ENCODE measurements at places on chromosomes 2 and 18. TPM values are rescaled to one million over a fixed set of nuclear protein-coding genes. Genes with fewer than 3 reads are reported as not detected.

Gene DNAH6
- 3.4 TPM for total RNA-seq

Gene RNPEPL1
- 89.3 TPM for total RNA-seq

DNA sequence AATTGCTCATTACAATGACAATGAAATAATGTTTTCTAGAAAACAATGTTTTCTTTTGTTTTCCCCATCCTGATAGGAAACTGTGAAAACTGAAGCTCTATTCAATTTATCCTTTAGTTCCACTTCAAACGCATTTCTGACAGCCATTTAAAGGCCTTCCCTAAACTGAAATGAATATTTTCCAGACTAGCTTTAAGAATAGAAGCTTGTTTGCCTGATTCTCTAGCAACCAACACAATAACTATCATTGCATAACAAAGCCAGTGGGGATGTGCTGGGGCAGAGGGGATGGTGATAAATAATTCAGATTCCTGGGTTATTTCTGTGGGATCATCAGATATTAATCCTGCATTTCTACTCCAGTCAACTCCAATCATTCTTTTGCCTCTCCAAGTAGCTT is 427.1 kb downstream of the RND3 start:
- no peak overlapping the region for H3K4me3 ChIP-seq
- no peaks in the 10 kb centered on the region for H3K36me3 ChIP-seq
- DNase-seq: no peak
- H3K27ac ChIP-seq: no peak overlapping the region
- H3K27me3 ChIP-seq: no peaks in the 10 kb centered on the region

DNA sequence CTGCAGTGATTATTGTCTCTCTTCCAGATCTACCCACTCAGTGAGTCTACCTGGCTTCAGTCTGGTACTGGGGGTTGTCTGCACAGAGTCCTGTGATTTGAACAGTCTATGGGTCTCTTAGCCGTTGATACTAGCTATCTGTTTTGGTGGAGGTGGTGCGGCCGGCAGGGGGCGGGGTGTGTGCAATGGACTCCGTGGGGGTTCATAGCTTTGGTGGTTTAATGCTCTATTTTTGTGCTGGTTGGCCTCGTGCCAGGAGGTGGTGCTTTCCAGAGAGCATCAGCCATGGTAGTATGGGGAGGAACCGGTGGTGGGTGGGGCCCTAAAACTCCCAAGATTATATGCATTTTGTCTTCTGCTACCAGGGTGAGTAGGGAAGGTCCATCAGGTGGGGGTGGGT is 1120.1 kb upstream of the FAM98A start:
- no peaks in the 10 kb centered on the region for H3K27me3 ChIP-seq
- H3K4me1 ChIP-seq: no peaks in the 10 kb centered on the region
- no peak for DNase-seq
- H3K36me3 ChIP-seq: no peaks in the 10 kb centered on the region
- H3K4me3 ChIP-seq: no peak overlapping the region

- H3K27me3 ChIP-seq: no peaks in the 10 kb centered on the region
- DNase-seq: no peak
- H3K4me1 ChIP-seq: peaks cover 10% of the 10 kb centered on the region
- H3K4me3 ChIP-seq: no peak overlapping the region
Measured at GRCh38 chr2:144201868-144202468, 318.0 kb downstream of the ZEB2 start.

Gene HOXD12
- not detected for total RNA-seq

- H3K36me3 ChIP-seq: no peaks in the 10 kb centered on the region
- H3K4me3 ChIP-seq: no peak overlapping the region
- no peak overlapping the region for H3K27ac ChIP-seq
- DNase-seq: no peak
- H3K4me1 ChIP-seq: no peaks in the 10 kb centered on the region
Measured at GRCh38 chr2:26054598-26055348, 20.9 kb downstream of the RAB10 start.

Data from left lung (tissue), 14 donors.